ENCODE measurements at places on chromosomes 6 and 20. TPM values are rescaled to one million over a fixed set of nuclear protein-coding genes. Genes with fewer than 3 reads are reported as not detected.

- peak; percentile 65 for DNase-seq
These were observed 945 bp downstream of the TENT5A start for GRCh38 chr6:81751388-81752083.

DNA sequence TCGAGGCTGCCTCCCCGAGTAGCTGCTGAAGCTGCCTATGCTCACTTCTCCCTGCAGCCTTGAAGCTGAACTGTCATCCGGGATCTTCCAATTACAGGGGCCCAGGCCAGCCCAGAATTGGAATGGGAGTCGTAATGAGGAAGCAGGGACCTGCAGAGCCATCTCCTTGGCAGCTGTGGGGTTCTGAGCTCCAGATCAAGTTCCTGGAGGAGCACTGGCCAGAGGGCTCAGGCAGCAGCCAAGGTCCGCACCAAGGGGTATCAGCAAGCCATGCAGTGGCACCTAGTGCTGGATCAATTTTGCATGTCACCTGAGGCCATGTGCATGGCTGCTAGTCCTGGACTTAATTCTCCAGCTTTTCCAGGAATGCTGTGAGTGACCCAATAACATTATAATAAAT, 163.2 kb upstream of the TSHZ2 start:
- no peak for DNase-seq

DNA sequence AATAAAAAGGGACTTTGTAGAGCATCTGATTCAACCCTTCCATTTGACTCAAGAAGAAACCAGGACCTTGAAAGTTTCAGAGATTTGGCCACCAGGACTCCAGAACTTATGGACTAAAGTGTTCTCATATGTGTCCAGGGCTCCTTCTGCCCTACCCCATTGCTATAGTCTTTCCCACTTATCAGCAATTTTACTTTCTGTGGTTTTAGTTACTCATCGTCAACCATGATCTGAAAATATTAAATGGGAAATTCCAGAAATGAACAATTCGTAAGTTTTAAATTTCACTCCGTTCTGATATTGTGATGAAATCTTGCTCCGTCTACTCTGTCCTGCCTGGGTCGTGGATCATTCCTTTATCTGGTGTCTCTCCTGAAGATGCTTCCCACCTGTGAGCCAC, 259.8 kb downstream of the PHACTR1 start:
- DNase-seq, result no peak

- no peak for DNase-seq
These were observed 31.3 kb downstream of the TTI1 start for GRCh38 chr20:38001981-38002380.

GRCh38 chr20:2507875-2508630, 662 bp downstream of the ZNF343 start:
- no peak for DNase-seq

- DNase-seq, result no peak
These were observed 361.4 kb upstream of the JAG1 start for GRCh38 chr20:11035211-11035610.

DNA sequence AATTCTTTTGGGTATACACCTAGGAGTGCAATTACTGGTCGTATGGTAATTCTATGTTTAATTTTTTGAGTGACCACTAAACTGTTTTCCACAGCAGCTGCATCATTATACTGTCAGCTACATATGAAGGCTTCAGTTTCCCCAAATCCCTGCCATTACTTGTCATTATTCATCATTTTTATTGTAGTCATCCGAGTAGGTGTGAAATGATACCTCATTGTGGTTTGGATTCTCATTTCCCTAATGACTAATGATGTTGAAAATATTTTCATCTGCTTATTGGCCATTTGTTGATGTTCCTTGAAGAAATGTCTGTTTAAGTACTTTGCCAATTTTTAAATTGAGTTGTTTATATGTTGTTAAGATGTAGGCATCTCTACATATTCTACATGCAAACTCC, 633.6 kb upstream of the IMPG1 start:
- DNase-seq, result no peak

- no peak for DNase-seq
These were observed 11.7 kb downstream of the VNN2 start for GRCh38 chr6:132746048-132746447.

GRIK2 gene
- total RNA-seq, result 0.97 TPM

NT5E gene
- 51.2 TPM for total RNA-seq

DSP gene
- 0.08 TPM for total RNA-seq

TREM1 gene
- not detected for total RNA-seq

Measured in SJSA1 (cell line).